Right hindlimb (tissue), 1 donor: ENCODE measurements at places on chromosomes 12 and 14.

GRCh38 chr12:44847403-44847802, 28.7 kb downstream of the NELL2 start:
- DNase-seq, result no peak

GRCh38 chr14:72433511-72433910, 460.4 kb downstream of the DPF3 start:
- no peak for DNase-seq

- DNase-seq, result no peak
These were observed 46.5 kb downstream of the OR9K2 start for GRCh38 chr12:55172686-55173085.

GRCh38 chr14:105842105-105842504, 315.7 kb downstream of the TMEM121 start:
- DNase-seq, result no peak

- DNase-seq, result no peak
These were observed 34.6 kb downstream of the CCDC60 start for GRCh38 chr12:119369161-119369560.
